ENCODE measurements at places on chromosomes 7 and 10.

- DNase-seq: no peak
Observed at GRCh38 chr7:3453398-3453797, 152.3 kb downstream of the SDK1 start.

DNA sequence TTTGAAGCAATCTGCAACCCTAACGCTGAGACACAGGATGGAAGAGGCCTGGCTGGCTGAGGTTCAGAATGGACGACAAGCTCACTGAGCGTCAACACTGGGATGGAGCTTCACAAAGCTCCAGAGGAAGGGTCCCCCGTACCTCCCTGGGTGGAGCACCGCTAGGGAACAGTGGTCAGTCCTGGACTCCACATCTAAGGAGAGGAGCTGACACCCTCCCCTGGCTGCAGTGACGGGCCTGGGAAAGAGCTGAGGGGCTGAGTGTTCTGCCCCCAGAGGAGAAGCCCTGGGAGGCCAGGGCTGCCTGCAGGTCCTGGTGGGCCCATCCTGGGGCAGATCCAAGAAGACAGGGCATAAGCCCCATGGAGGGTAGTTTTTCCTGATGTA is 146.2 kb downstream of the ARHGAP22 start:
- DNase-seq: no peak

DNA sequence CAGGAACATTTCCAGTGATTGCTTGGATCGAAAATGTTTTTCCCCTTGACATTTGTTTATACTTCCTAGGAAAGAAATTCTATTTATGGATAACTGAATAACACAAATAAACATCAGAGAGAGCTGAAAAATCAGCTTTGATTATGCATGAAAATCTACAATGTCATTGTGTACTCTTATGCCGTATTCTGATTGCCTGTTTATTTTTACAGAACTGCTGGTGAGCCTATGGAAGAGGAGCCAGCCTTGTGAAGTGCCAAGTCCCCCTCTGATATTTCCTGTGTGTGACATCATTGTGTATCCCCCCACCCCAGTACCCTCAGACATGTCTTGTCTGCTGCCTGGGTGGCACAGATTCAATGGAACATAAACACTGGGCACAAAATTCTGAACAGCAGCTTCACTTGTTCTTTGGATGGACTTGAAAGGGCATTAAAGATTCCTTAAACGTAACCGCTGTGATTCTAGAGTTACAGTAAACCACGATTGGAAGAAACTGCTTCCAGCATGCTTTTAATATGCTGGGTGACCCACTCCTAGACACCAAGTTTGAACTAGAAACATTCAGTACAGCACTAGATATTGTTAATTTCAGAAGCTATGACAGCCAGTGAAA is 121.5 kb downstream of the TWIST1 start:
- no peak for DNase-seq

GRCh38 chr10:26365681-26366358 is 72.3 kb upstream of the APBB1IP start:
- DNase-seq: no peak

GRCh38 chr10:65395631-65396030 is 1530.2 kb upstream of the LRRTM3 start:
- no peak for DNase-seq

- DNase-seq: no peak
Observed at GRCh38 chr7:151517601-151518104, 2.0 kb downstream of the RHEB start.

DNA sequence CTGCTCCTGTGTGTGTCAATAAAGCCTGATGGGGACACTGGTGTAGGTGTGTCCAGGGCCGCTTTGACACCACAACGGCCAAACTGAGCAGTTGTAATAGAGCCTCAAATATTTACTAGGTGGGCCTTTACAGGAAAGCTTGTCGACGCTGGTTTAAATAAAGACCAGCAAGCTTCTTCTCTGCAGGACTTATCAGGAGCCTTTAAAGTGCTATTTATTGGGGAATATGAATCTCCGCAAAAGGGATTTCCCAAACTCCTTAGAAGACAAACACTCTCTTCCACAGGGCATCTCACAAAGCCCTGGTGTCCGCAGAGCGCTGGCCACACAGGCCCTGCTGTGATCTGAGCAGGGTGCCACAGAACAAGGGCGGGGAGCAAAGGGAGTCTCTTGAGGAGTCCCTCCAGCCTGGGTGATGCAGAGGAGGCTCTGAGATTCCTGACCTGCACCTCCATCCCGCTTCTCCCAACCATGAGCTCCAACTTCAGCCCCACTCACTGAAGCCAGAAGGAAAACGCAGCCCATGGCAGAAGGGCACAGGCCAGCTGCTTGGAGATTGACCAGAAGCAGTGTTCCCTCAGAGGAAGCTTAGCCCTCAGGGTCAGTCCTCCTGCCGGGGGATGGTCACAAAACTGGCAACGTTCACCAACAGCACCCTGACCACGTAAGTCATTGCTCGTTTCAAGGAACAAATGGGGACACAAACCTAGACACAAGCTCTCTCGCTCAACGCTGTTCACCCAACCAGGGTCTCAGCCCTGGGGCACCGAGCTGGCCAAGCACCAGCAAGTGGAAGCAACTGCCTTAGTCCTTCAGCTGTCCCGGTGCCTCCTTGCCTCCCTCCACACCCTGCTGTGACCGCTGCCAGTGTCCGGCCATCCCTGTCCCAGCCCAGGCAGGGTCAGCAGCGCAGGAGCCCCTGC is 129.5 kb downstream of the OAT start:
- no peak for DNase-seq

DNA sequence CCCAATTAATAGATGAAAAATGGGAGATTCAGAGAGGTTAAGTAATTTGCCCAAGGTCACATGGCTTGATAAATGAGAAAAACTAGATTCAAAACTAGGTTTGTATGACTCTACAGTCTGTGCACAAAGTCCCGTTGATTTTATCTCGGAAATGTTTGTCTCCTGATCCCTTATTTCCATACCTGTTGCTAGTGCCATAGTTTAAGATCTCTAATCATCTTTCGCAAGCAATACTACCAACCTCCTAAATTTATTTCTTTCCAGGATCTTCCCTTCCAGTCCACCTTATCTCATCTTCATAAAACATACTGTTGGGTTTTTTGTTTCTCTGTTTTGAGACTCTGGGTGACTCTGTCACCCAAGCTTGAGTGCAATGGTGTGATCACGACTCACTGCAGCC is 2.9 kb downstream of the NT5C3A start:
- DNase-seq: no peak

GRCh38 chr7:107506674-107507339 is 37.0 kb downstream of the GPR22 start:
- DNase-seq: no peak

DNA sequence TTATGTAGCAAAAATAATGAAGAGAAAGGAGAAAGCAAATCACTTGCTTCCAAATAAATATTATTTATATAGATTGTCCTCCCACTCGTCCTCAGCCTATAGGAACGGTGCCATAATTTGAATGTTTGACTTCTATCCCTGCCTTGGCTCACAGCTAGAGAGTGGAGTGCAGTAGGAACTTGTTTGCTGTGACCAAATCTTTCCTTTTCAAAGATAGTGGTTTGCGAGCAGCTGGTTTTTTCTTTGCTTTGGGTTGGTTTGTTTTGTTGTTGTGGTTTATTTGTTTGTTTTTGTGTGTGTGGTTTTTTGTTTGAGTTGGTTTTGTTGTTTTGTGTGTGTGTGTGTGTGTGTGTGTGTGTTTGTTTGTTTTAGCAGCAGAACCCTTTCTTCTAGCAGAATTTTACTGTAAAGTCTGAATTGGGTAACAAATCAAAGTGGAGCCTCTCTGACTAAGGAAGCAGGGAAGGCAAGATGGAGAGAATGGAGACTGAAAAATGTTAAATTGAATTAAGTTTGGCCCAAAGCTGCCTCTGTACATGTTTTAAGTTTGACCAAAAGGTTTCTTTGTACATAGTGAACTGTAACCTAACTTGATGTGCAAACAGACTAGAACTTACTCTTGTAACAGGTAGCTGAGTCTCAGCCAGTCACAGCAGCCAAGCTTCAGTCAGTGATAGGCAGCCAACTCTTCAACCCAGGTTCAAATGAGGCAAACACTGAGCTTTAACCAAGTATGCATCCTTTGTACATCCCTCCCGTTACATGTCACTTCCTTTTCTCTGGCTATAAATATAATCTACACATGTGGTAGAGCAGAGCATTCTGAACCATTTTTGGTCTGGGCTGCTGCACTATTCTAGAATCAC is 149.5 kb upstream of the LRGUK start:
- no peak for DNase-seq

GRCh38 chr10:91010952-91011351 is 90.1 kb upstream of the ANKRD1 start:
- DNase-seq: no peak

- no peak for DNase-seq
Observed at GRCh38 chr10:125916977-125917376, 20.6 kb downstream of the FANK1 start.

- DNase-seq: no peak
Observed at GRCh38 chr10:71131508-71132088, 80.8 kb upstream of the UNC5B start.

GRCh38 chr7:90720984-90721760 is 125.1 kb downstream of the CDK14 start:
- DNase-seq: no peak

DNA sequence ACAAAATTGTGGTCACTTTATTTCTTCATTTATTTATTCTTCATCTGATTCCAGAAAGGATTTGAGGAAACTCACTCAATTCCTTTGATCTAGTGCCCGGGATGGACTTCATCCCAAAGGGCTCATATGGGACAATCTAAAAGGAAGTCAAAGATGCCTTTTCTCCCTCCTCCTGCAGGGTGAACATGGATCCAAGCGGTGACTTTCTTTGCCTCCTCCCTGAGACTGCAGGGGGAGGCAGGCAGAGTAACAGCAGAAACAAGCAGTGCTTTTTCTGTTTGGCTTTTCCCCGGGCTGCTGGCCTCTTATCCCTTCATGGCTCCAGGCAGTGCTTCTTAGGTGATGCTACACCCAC is 10.0 kb upstream of the DNMBP start:
- no peak for DNase-seq

DNA sequence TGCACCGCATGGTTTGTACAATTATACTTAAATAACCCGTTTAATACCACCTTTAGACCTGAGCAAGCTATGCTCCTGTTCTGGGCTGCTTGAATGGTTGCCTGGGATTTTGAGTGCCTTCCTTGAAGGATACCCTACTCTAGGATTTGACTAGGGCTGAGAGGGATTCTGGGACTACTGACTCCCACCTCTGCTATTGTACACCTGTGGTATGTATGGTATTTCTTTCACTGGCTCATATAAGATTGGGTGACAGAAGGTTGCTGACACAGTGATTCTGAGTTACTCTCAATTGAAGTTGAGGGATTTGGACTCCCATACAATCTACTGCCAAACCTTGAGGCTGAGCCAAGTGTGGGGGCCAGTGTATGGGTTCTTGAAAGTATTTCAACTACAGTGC is 494.4 kb upstream of the SEMA3D start:
- DNase-seq: no peak

GRCh38 chr10:80275756-80276155 is 13.7 kb downstream of the MAT1A start:
- no peak for DNase-seq

DNA sequence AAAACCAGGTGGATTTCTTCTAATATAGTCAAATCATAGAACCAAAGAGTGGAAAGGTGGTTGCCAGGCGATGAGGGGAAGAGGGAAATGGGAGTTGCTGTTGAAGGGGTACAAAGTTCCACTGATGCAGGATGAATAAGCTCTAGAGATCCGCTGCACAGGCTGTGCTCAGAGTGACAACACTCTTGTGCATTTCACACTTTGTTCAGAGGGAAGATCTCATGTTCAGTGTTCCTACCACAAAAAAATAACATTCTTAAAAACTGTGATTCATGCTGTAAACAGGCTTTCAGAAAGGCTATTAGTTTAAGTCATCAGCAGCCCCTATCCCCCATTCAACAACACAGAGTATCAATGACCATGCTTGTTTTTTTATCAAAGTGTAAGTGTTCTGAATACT is 213.8 kb downstream of the COBL start:
- DNase-seq: no peak

Data from HAP-1 (cell line).